Regular cardiac myocyte (primary cell): ENCODE measurements at places on chromosomes 1 and 21. TPM values are rescaled to one million over a fixed set of nuclear protein-coding genes. Genes with fewer than 3 reads are reported as not detected.

Gene SELP
- 0.19 and 1.4 TPM in 2 replicates for total RNA-seq

Gene NRIP1
- total RNA-seq, result 38.1 and 72.5 TPM in 2 replicates

Gene PRDM16
- total RNA-seq, result 0.96 and 1.1 TPM in 2 replicates

Gene KIF14
- 2.0 and 17.1 TPM in 2 replicates for total RNA-seq

Gene WNT4
- under 0.01 TPM in 1 of 2 replicates, not detected in the other for total RNA-seq

Gene SLC44A3
- total RNA-seq, result 0.38 and 2.5 TPM in 2 replicates

Gene RIIAD1
- total RNA-seq, result not detected in 2 replicates

Gene IFI44
- total RNA-seq, result 19.2 and 23.8 TPM in 2 replicates

Gene LCE2A
- total RNA-seq, result not detected in 2 replicates
